Omental fat pad (tissue), 4 donors: ENCODE measurements at places on chromosomes 6 and 20.

- no peak for DNase-seq
These were observed 13.7 kb downstream of the RIPK1 start for GRCh38 chr6:3081960-3082359.

- DNase-seq = peak; percentile 56
These were observed at the start of gene CNKSR3 for GRCh38 chr6:154510144-154510905. TSS of gene CNKSR3 (minus strand) at chr6:154510685. CDS start at chr6:154510114, 571 bp downstream.

DNA sequence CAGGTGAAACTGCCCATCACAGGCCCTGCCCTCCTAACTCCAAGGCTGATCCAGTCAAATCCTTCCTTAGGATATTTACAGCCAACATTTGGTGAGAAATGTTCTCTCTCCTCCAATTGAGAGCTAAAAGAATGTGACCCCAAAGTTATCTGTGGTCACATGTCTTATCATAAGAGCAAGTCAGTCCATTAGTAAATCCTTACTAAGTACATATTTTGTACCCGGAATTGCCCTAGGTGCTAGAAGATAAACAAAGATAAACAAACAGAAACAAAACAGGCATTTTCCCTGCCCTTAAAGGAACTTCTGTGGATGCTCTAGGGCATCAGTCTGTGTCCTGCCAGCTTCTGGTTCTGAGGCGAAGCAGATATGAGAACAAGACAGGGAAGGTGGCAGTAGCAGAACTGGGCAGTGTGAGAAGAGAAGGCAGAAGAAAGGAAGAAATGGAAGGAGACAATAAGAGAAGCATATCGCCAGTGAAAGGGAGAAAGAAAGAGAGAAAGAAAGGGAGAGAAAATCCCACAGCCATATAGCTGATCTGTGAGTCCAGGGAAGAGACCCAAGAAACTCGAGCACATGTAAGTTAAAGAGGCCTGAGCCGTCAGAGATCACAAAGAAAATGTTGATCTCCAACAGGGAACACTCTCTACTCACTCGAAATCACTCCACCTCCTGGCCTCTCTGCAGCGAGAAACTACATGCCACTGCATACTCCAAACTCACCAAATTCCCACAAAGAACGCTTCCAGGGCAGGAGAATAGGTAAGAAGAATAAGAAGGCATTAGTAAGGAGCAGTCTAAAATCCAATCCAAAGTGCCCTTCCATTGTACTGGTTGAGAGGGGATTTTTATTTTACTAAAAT lies 41.7 kb downstream of the CDK5RAP1 start:
- no peak for DNase-seq

- DNase-seq = no peak
These were observed 16.1 kb downstream of the SRSF3 start for GRCh38 chr6:36610041-36610955.

DNA sequence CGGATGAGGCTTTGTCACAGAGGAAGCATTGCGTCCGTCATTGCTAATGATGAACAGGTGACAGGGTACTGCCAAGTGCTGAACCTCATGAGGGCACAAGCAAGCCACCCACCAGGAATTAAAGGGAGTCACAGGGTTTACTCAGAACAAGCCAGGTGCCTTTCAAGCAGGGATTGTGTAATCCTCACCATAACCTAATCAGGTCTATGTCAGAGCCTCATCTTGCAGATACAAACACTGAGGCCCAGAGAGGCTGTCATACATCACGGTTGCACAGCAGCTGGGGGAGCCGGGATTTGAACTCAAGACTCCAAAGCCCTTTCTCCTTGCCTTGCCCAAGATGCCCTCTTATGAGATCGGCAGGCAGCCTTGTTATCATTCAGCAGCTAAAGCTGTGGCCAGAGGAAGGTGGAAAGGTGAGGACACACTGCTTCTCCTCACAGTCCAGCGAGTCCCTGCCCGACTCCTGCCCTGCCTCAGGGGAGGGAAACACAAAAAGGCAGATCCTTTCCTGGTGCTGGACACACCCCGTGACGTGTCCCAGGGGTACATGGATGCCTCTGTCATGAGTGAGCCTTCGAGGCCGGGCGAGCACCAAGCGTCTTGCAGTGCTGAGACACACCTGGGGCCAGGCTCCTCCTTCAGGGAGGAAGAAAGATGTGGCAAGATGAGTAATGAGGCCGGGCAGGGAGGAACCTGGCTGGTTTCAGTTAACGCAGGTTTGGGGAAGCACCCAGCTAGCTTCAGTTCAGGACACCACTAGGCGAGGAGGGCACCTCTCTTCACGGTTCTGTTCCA lies 214.9 kb downstream of the LY86 start:
- no peak for DNase-seq

- no peak for DNase-seq
These were observed 417.1 kb downstream of the BCKDHB start for GRCh38 chr6:80523531-80523997.

- DNase-seq = no peak
These were observed 31.8 kb downstream of the MDN1 start for GRCh38 chr6:89787660-89788328.

GRCh38 chr6:32772656-32773055 lies 9.3 kb upstream of the HLA-DQB2 start:
- DNase-seq = no peak

DNA sequence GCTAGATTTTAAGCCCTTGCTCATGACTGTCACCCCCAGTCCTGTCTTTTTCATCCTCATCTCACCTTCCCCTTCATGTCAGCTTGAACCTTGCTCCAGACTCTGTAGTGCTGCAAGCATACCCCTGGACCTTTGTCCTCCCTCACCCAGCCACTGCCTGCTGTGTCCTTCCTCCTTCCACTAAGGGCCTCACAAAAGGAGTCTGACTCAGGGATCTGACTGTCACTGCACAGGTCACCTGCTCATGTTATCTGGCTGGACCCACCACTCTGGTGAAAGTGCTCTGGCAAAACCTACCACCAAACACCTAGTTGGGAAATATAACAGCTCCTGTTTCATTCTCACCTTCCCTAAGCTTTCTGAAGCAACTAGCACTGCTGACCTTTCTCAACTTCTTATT lies 151.4 kb downstream of the INSM1 start:
- DNase-seq = no peak

DNA sequence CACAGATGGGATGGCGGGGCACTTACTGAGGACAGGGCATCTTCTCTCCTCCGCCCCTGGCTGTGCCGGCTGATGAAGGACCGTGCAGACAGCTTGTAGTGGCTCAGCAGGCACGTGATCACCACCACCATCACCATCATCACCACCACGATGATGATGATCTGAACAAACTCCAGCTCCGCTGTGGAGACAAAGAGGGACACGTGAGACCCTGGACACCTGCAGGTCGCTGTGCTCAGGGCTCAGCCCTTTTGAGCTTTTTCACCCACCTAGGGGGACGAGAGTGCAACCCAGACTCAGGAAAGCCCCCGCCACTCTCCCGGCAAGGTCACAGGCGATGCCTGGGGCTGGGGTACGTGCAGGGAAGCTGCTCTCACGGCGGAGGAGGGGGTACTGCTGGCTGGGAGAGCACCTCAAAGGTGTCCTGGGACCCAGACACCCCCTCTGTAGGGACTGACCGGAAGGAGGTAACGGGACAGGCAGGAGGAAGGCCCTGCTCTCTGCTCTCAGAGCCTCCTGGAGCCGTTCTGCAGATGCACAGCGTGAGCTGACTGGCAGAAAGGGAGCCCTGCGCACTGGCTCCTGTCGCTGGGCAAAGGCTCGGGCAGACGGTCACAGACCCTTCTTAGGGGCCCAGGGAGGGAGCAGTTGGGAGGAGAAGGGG lies 39.4 kb upstream of the ZBP1 start:
- DNase-seq = peak; percentile 7

DNA sequence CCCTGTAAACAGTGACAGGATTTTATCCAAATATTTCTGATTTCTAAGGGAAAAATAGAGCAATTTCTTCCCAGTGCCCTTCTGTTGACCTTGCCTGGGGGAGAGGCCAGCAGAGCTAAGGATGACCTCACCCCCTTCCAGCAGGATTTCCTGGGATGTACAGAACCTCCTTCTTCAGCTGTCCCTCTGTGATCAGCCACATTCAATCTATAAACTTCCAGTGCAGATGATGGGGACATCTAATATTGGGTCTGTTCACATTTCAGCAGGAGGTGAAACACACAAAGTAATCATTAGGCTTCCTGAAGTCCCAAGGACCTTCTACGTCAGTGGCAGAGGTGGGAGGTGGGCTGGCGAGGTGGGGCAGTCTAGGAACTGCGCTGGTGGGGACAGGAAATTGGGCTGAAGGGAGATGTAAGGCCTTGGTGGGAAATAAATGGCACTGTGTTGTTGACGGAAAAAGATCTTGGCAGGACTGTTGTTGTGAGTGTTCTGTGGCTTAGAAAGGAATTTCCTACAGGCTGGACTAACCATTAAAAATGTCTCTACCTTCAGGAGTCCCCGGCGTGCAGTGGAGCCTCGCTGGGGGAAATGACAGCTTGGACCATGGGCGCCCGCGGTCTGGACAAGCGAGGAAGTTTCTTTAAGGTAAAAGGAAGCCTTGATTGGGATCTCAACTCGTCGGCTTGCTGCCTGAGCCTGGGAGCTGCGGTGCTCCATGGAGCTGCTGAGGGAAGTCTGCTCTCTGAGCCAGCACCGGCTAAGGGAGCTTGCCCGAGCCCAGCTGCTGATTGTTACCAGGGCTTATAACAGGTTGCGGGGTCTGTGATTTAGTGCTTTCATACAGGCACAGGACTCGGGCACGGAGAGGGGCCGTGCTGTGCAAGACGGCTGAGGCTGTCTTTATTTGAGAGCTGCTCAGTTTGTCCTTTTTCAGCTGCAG lies 127.9 kb upstream of the NAA20 start:
- DNase-seq = no peak

GRCh38 chr20:32462900-32463641 lies 104.9 kb downstream of the ASXL1 start:
- no peak for DNase-seq

- peak; percentile 20 for DNase-seq
These were observed 160.1 kb downstream of the DTNBP1 start for GRCh38 chr6:15502446-15503345.

DNA sequence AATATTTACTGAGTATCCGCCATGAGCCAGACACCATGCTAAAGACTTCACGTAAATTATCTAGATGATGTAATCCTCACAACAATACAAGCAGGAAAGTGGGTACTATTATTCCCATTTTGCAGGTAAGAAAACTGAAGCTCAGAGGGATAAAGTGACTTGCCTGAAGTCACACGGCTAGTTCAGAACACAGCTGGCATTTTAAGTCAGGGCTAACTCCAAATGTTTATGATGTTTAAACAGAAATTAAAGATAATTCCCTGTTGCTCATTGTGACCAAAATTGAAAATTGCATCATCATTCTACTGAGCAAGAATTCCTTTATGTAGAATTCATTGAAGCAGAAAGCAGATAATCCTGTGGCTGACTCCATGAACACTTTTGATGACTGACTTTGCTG lies 71.3 kb upstream of the STXBP5 start:
- no peak for DNase-seq

DNA sequence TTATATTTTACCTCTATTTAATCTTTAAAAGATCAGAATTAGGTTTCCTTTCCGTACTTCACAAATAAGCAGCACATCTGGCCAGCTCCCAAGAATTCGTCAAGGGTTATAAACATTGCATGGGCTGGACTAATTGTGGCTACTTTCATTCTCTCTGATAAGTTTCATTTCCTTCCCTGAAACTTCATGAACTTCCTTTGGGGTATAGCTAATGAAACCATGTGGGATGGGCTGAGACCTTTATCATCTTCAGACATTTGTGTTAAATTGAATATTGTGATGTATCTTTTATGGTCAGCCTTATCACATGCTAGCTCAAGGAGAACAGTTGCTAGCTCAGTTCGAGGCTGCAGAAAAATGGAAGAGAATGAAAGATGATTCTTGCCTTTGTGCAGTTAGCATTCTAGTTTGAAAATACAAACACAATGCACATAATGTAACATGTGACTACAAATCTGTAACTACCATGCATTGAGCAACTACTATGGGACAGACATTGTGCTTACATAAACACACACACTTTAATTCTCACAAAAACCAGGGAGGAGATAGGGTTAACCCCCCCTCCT lies 1.7 kb upstream of the GMPR start:
- DNase-seq = no peak

GRCh38 chr6:168540713-168541291 lies 99.8 kb downstream of the SMOC2 start:
- DNase-seq = no peak

- no peak for DNase-seq
These were observed 21.5 kb downstream of the SYNJ2 start for GRCh38 chr6:158002951-158003853.

- no peak for DNase-seq
These were observed 47.2 kb downstream of the PRKN start for GRCh38 chr6:162680367-162680766.

- no peak for DNase-seq
These were observed 291.9 kb upstream of the PRDM1 start for GRCh38 chr6:105794239-105794638.

DNA sequence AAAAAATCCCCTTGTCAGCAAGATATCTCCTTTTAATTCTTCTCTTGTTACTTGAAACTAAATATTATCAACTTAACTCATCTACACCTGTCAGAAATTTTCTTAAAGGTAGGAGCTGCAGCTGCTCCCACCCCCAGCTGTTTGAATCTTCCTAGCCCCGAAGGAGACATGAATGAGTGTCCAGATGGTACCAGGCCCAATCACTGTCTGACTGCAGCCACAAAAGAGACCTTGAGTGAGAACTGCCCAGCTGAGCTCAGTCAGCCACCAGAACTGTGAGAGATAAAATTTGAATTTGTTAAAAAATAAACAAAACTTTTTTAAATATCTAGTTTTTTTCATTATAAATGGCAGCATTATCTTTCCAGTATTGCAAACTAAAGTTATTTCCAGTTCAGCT lies 84.7 kb downstream of the PRSS35 start:
- DNase-seq = no peak

DNA sequence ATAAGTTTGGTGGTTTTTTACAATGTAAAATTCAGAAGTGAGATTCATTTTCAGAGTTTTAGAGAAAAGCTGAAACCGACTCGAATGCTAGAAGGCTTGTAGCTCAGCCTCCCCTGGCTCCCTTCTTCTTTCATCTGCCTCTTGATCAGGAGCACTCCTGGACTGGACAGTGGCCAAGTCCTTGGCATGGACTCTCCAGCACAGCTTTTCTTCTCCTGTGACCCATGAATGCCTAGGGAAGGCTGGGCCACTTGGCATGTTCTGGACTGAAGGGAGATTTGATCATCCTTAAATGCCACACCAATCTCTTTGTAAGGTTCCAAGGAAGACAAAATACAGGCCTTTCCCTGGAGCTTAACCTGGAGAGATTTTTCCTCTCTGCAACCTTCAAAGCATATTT lies 384.0 kb upstream of the SASH1 start:
- no peak for DNase-seq

GRCh38 chr6:118810420-118811027 lies 83.4 kb upstream of the ASF1A start:
- DNase-seq = no peak

- no peak for DNase-seq
These were observed 351.7 kb downstream of the CDC5L start for GRCh38 chr6:44739181-44739580.

GRCh38 chr20:60641879-60642447 lies 610.1 kb upstream of the CDH4 start:
- no peak for DNase-seq

- no peak for DNase-seq
These were observed 6.1 kb downstream of the DOP1A start for GRCh38 chr6:83073615-83074014.
